Fibroblast of skin of scalp (primary cell): ENCODE measurements at places on chromosomes 2 and 18.
A peak's percentile ranks its signal among the peaks of the same experiment; 100 is the strongest.

GRCh38 chr2:127950264-127950663 is 64.5 kb upstream of the AMMECR1L start:
- no peak for DNase-seq

- DNase-seq, result no peak
Measured at GRCh38 chr2:207492461-207492860, 37.3 kb upstream of the CREB1 start.

GRCh38 chr18:10332452-10332851 is 122.0 kb upstream of the APCDD1 start:
- no peak for DNase-seq

GRCh38 chr2:210768329-210768910 is 212.0 kb downstream of the CPS1 start:
- no peak for DNase-seq

DNA sequence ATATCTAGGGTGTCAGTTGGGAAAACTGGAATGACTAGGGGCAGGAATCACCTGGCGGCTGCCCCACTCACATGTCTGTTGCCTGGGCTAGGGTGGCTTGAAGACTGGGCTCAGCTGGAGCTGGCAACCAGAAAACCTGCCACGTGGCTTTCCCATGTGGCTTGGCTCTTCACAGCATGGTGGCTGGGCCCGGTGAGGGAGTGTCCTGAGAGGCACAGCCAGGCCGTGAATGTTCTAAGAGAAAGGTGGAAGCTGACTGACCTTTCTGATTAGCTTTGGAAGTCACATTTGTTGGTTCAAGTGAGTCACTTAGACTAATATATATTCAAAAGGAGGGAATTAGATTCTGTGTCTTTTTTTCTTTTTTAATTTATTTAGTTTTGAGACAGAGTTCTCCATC is 22.7 kb downstream of the SP5 start:
- DNase-seq, result no peak

GRCh38 chr2:56565143-56565542 is 381.4 kb downstream of the CCDC85A start:
- DNase-seq, result no peak

GRCh38 chr2:197274349-197274748 is 36.2 kb downstream of the ANKRD44 start:
- DNase-seq, result no peak

DNA sequence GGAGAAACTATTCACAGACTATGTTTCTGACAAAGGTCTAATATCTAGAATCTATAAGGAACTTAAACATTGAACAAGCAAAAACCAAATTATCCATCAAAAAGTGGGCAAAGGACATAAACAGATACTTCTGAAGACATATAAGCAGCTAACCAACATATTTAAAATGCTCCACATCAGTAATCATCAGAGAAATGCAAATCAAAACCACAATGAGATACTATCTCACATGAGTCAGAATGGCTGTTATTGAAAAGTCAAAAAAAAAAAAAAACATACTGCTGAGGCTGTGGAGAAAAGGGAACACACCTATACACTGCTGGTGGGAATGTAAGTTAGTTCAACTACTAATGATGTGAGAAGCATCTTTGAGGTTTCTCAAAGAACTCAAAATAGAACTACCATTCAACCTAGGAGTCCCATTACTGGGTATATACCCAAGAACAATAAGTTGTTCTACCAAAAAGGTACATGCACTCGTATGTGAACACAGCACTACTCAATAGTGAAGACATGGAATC is 220.4 kb upstream of the TFPI start:
- DNase-seq, result peak; percentile 69

DNA sequence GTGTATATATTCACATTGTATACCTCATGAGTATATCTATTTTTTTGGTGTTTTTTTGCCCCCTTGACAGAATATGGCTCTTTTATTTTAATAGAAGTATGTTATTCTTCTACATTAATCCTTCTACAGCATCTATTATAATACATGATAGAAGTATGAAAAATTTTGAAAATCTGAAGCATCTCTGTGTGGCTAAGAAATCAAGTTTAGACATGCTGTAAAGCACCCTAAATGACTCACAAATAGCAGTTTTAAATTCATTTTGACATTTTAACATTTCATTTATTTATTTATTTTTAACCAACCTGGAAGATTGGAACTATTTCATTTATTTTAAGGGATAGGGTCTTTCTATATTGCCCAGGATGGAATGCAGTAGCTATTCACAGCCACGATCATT is 33.8 kb upstream of the ROCK1 start:
- no peak for DNase-seq

- no peak for DNase-seq
Measured at GRCh38 chr2:100835006-100835659, 15.2 kb downstream of the NPAS2 start.

GRCh38 chr2:18077704-18078103 is 199.2 kb downstream of the KCNS3 start:
- DNase-seq, result peak; percentile 73

- DNase-seq, result no peak
Measured at GRCh38 chr18:49368876-49369440, 91.5 kb downstream of the DYM start.

DNA sequence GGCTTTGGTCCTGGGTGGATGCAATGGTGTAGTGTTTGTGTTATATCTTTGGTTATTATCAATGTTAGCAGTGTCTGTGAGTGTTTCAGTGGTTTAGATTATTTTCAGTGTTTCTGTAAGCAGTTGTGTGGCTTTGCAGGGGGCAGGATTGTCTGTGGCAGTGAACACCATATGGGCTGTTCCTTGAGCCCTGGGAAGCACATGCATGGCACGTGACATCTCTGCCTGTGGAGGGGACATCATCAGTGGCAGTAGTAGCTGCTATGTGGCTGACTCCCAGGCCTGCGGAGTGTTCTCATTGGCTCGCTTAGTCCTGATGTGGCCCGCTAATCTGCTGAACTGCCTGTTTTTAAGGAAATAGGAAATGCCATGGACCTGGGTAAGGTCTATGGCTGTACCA is 327.5 kb downstream of the GULP1 start:
- no peak for DNase-seq

GRCh38 chr2:142222715-142223114 is 91.9 kb upstream of the LRP1B start:
- peak; percentile 13 for DNase-seq

- DNase-seq, result peak; percentile 61
Measured at GRCh38 chr2:32882816-32883810, 63.6 kb upstream of the LTBP1 start.

- no peak for DNase-seq
Measured at GRCh38 chr2:31188131-31188530, 29.2 kb downstream of the CAPN14 start.

DNA sequence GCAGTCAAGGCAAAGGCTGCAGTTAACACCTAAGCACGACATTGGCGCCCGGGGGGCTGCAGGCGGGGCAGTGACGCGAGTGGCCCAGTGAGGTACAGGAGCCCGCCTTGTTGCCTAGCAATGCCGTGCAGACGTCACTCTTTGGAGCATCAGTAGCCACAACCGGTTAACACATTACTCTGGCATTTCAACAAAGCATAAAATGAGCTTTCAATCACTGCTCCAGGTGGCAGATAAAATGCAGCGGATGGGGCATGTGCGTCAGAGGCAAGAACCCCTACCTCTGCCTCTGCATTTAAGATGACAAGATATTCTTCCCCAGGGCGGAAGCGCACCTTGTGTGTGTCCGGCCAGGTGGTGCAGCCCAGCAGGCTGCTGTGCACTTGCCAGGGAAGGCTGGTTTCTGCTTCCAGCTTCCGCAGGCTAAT is 139.4 kb downstream of the MTCL1 start:
- no peak for DNase-seq

GRCh38 chr2:226971084-226971483 is 135.2 kb downstream of the RHBDD1 start:
- DNase-seq, result no peak

GRCh38 chr2:130353291-130354138 is 2.3 kb upstream of the PTPN18 start:
- DNase-seq, result no peak

DNA sequence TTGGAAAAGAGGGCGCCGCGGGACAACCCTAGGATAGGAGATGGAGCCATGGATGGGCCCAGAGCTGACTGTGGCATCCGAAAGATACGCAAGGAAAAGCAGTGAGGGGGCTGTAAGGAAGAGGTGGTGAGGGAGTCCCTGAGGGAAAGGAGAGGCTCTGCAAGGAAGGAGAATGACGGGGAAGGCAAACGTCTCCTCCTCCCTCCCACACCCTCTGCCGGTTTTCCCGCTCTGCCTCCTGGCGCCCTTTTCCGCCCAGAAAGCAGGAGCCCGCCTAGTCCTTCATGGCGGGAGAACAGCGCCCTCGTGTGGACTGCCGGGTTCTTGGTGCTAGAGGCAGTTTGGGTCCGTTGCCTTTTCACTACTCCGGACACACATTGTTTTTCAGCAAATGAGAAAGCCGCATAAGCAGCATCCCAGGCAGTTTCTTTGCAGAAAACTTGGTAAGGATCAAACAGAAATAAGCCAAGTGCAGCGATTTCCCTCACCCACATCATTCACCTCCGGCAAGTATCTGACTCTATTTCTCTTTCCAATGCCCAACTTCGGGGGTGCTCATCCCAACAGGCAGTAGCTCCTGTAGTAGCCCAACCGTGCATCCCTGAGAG is 200.4 kb downstream of the INO80D start:
- DNase-seq, result peak; percentile 85

DNA sequence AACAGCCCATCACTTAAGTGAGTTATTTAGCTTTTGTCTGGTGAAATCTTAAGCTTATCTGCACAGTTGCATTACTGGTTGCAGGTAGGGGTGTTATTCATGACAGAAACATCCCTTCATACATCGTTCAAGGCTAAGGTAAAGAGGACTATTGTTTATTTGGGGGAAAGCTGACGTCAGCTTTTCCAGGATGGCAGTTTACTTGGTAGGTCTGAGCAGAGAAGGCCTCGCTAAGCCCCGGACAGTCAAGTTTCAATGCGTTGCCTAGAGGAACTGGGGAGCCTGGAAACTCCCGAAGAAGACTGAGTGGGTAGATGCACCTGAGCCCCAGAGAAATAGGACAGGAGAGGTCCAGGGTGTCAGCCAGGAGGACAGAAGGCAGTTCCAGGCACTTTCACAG is 2.2 kb downstream of the RNU4ATAC start:
- DNase-seq, result no peak

DNA sequence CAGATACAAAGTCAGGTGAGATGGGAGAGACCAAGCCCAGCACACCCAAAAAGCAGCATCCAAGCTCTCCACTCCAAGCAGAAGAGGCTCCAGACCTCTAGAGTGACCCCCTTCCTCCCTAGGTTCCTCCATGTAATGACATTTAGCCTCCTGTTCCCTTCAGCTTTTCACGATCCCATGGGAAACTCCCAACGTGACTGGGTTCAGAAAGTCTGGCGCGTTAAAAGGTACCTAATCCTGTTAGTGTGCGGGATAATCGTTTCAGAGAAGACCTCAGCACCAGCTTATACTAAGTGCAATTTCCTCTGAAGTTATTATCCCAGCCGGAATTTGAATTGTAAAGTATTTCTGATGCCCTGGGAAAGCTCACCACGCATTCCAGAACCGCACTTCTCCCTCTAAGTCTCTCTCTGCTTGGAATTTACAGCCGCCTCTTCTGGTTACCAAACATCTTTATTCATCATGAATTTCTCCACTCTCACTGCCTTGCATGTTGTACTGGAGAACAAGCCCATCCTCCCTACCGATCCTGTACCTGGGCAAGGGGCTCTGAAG is 46.9 kb downstream of the CCBE1 start:
- peak; percentile 86 for DNase-seq

GRCh38 chr18:11154368-11154989 is 5.1 kb upstream of the PIEZO2 start:
- DNase-seq, result peak; percentile 75

GRCh38 chr18:44830581-44830980 is 149.9 kb downstream of the SETBP1 start:
- DNase-seq, result peak; percentile 72

- DNase-seq, result no peak
Measured at GRCh38 chr2:135960150-135960549, 25.3 kb downstream of the DARS1 start.

GRCh38 chr2:42653908-42654445 is 85.5 kb downstream of the MTA3 start:
- DNase-seq, result no peak

GRCh38 chr2:19775838-19776237 is 125.9 kb downstream of the TTC32 start:
- no peak for DNase-seq

- DNase-seq, result no peak
Measured at GRCh38 chr18:73315381-73315780, 447.6 kb upstream of the NETO1 start.

DNA sequence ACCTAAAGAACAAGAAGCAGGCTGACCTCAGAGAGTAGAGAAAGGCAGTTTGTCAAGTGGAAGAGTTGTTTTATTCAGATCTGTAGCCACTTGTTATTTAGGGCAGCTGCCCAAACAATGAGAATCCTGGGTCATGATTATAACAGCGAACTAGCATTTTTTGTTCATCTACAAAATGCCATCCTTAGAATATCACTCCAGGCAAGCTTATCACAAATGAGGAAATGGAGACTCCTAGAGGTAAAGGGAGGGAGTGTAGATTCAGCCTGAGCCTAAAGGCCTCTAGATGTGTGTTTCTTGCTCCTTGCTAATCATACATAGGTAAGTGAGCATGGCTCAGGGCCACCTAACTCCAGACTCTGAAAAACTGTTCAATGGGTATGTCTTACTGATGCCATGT is 126.1 kb downstream of the HNMT start:
- peak; percentile 46 for DNase-seq

GRCh38 chr2:24827321-24828237 is 34.4 kb downstream of the CENPO start:
- peak; percentile 84 for DNase-seq

GRCh38 chr2:18078216-18078615 is 199.7 kb downstream of the KCNS3 start:
- no peak for DNase-seq

DNA sequence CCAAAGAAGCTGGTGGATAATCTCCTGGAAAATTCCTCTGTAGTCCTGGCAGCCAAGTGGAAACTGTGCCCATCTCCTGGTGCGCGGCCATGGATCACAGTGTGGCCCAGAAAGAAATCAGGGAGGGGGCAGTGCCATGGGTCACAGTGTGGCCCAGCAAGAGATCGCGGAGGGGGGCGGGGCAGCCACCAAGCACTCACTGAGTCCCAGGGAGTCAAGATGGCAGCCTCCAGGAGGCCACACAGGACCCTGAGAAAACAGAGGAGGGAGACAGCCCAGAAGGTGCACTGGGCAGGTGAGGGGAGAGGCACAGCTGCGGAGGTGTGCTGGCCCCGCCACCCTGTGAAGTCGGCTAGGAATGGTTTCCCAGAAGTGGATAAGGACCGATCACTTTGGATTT is 8.1 kb upstream of the ATP6V1B1 start:
- no peak for DNase-seq
